Testis (tissue), 5 donors: ENCODE measurements at places on chromosomes 4 and X.

DNA sequence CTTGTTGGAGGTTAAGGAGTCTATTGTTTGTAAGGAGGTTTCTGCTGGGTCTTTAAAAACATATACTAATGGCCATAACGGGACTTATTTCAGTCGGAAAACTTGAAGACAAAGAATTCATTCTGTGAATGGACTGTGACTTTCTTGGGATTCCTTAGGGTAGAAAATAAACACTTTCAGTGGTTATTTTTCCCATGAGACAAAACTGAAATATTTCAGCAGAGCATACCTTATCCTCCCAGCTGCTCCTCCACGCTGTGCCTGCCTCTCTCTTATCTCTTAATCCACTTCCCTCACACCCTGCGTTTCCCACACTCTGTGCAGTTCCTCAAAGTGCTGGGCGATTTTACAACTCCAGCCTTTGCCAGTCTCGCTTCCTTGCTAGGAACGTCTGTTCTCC, 47.1 kb upstream of the SORBS2 start:
- no peaks in the 10 kb centered on the region for H3K27me3 ChIP-seq
- H3K4me1 ChIP-seq = no peaks in the 10 kb centered on the region
- no peak overlapping the region for H3K4me3 ChIP-seq
- no peak for DNase-seq
- H3K27ac ChIP-seq = no peak overlapping the region
- no peaks in the 10 kb centered on the region for H3K36me3 ChIP-seq

DNA sequence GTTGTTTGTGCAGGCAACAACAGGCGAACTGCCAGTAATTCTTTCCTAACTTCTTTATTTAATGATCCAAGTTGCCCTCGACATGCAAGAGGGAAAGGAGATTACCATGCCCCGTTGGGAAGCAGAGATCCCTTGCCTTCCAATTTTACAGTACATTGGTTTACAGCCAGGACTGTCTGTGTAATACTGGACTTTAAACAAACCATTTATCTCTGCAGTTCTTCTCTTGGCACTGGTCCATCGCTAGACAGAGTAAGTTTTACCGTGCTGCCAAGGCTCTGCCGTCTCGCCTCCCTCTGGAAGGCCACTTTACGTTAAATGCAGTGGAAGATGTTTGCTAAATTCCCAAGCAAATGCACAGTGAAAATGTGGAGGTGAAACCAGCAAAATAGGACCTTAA, 660.3 kb upstream of the PRKX start:
- H3K4me1 ChIP-seq = no peaks in the 10 kb centered on the region
- H3K36me3 ChIP-seq = no peaks in the 10 kb centered on the region
- H3K27ac ChIP-seq = no peak overlapping the region
- H3K27me3 ChIP-seq = no peaks in the 10 kb centered on the region
- no peak for DNase-seq

DNA sequence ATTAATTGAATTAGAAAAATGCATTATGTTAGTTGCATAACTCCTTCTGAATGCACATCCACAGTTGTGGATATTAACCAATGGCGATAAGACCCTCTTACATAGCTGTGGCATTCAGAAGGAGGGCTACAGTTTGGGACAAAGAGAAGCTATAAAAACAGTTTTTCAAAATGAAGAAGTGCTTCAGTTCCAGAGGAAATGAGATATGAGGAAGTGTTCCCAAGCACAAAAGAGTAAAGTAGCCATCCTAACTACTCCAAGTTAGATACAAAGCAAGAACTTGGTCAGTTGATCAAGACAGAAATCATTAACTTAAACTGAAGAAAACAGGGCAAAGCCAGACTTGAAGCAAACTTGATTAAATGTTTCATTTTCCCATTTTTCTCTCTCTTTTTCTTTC, 17.2 kb upstream of the ADGRL3 start:
- H3K27ac ChIP-seq = no peak overlapping the region
- H3K27me3 ChIP-seq = no peaks in the 10 kb centered on the region

GRCh38 chrX:1597345-1598020, 6.1 kb downstream of the AKAP17A start:
- DNase-seq = no peak
- no peaks in the 10 kb centered on the region for H3K36me3 ChIP-seq
- H3K4me3 ChIP-seq = no peak overlapping the region
- no peaks in the 10 kb centered on the region for H3K27me3 ChIP-seq

GRCh38 chr4:26542991-26543390, 40.9 kb upstream of the TBC1D19 start:
- no peaks in the 10 kb centered on the region for H3K27me3 ChIP-seq
- no peak overlapping the region for H3K4me3 ChIP-seq
- no peaks in the 10 kb centered on the region for H3K36me3 ChIP-seq
- no peak for DNase-seq
- H3K27ac ChIP-seq = no peak overlapping the region

DNA sequence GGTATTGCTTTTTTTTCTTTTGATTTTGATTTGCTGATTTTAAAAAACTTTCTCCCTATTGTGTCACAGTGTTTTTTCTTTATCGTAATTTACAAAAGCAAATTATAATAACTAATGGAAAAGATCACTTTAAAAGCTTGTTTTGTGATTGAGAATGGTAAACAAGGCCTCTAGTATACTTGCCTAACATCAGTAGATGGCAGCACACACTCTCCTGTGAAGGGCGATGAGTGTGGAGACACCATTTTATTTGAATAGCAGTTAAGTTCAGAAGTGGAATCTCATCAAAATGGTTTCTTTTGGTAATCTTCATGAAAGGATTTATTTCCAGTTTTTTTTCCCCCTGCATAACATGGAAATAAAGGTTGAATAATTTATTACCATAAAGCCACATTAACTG, 72.3 kb downstream of the PAK3 start:
- no peak overlapping the region for H3K27ac ChIP-seq
- H3K4me1 ChIP-seq = no peaks in the 10 kb centered on the region
- no peaks in the 10 kb centered on the region for H3K36me3 ChIP-seq

DNA sequence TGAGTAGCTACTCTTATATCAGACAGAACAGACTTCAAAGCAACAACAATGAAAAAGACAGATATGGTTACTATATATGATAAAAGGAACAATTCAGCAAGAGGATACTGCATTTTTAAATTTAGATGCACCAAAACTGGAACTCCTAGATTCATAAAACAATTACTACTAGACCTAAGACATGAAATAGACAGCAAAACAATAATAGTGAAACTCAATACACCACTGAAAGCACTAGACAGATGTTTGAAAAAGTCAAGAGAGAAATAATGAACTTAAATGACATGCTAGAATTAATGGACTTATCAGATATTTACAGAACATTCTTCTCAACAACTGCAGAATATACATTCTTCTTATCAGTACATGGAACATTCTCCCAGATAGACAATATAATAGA, 99.5 kb upstream of the ITM2A start:
- no peaks in the 10 kb centered on the region for H3K4me1 ChIP-seq
- no peak for DNase-seq
- no peak overlapping the region for H3K27ac ChIP-seq
- H3K4me3 ChIP-seq = no peak overlapping the region

- no peaks in the 10 kb centered on the region for H3K36me3 ChIP-seq
- no peaks in the 10 kb centered on the region for H3K27me3 ChIP-seq
Measured at GRCh38 chrX:52933976-52934703, 24.2 kb downstream of the FAM156A start.

- no peak for DNase-seq
- H3K36me3 ChIP-seq = no peaks in the 10 kb centered on the region
- no peaks in the 10 kb centered on the region for H3K27me3 ChIP-seq
- H3K4me3 ChIP-seq = no peak overlapping the region
- H3K4me1 ChIP-seq = no peaks in the 10 kb centered on the region
Measured at GRCh38 chr4:116343809-116344208, 741.6 kb downstream of the TRAM1L1 start.

DNA sequence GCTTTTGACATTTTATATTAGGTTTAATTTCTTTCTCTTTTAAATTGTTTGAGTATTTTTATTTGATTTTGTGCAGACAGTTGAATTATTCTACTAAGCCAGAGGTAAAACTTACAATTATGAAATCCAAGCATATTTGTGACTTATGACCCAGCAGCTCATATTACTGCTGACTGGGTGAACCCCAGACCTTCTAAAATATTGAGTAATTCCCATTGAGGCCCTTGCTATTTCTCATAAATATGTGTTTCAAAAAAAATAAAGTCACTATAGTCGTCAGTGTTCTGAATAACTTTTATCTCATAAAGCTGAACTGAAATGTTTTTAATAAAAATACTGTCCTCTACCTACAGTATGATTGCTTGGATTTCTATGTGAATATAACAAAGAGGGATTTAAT, 303.1 kb downstream of the IQCM start:
- no peak overlapping the region for H3K4me3 ChIP-seq
- no peaks in the 10 kb centered on the region for H3K4me1 ChIP-seq
- no peaks in the 10 kb centered on the region for H3K36me3 ChIP-seq
- no peak for DNase-seq

GRCh38 chr4:15003401-15003890, 1.2 kb downstream of the CPEB2 start:
- H3K27ac ChIP-seq = peak overlapping the region; percentile 99
- peak overlapping the region; percentile 88 for H3K4me3 ChIP-seq
- no peaks in the 10 kb centered on the region for H3K27me3 ChIP-seq
- peaks cover 12% of the 10 kb centered on the region for H3K4me1 ChIP-seq
- peak; percentile 38 for DNase-seq
- no peaks in the 10 kb centered on the region for H3K36me3 ChIP-seq

- H3K4me3 ChIP-seq = no peak overlapping the region
- no peaks in the 10 kb centered on the region for H3K4me1 ChIP-seq
- no peak overlapping the region for H3K27ac ChIP-seq
- H3K36me3 ChIP-seq = no peaks in the 10 kb centered on the region
- DNase-seq = no peak
- H3K27me3 ChIP-seq = no peaks in the 10 kb centered on the region
Measured at GRCh38 chr4:26424838-26425237, 65.4 kb downstream of the CCKAR start.

- no peaks in the 10 kb centered on the region for H3K27me3 ChIP-seq
- DNase-seq = no peak
- H3K27ac ChIP-seq = no peak overlapping the region
- no peaks in the 10 kb centered on the region for H3K36me3 ChIP-seq
- no peaks in the 10 kb centered on the region for H3K4me1 ChIP-seq
Measured at GRCh38 chr4:8403976-8404375, 36.5 kb downstream of the ACOX3 start.

DNA sequence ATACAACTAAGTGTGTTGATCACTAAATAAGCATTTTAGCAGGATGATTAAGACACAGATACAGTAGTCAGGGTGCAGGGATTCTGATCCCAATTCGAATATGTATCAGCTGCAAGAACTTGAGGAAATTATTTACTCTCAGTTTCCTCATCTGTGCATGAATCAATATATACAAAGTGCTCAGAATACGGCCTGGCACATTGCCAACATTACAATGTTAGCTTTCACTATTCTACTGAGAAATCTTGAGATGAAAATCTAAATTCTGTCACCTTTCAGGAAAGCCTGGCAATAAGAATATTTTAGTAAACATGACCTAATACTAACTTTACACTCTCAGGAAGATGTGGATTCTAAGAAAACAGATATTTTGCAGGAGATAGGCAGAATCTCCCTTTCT, 1001.6 kb upstream of the IGFBP7 start:
- no peaks in the 10 kb centered on the region for H3K27me3 ChIP-seq
- no peak overlapping the region for H3K4me3 ChIP-seq
- DNase-seq = no peak
- no peaks in the 10 kb centered on the region for H3K36me3 ChIP-seq

GRCh38 chr4:70722199-70722791, 531 bp downstream of the RUFY3 start:
- H3K4me1 ChIP-seq = peaks cover 9% of the 10 kb centered on the region
- peak overlapping the region; percentile 59 for H3K4me3 ChIP-seq
- DNase-seq = peak; percentile 58

DNA sequence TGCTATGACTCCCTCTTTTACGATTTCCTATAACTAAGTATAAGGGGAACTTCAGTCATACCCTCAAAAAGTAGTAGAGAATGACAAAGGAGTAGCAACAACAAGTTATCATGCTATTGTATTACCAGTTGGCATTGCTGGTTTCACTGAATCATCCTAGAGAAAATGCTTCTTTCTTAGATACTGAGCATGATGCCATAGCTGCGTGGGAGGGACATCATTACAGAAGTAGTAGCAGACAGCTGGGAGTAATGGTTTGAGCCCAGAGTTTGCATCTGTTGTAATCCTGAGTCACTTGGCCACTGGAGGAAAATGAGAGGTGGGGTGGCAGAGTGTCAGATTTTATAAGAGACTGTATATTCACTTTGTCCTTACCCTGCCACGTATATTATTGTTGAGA, 38.6 kb downstream of the MTMR1 start:
- H3K36me3 ChIP-seq = no peaks in the 10 kb centered on the region
- H3K27ac ChIP-seq = no peak overlapping the region
- no peak overlapping the region for H3K4me3 ChIP-seq
- no peaks in the 10 kb centered on the region for H3K27me3 ChIP-seq
- no peak for DNase-seq

- H3K36me3 ChIP-seq = peaks cover 3% of the 10 kb centered on the region
- no peak overlapping the region for H3K27ac ChIP-seq
- peaks cover 6% of the 10 kb centered on the region for H3K4me1 ChIP-seq
- no peak for DNase-seq
Measured at GRCh38 chr4:8381814-8382581, 58.5 kb downstream of the ACOX3 start.

GRCh38 chr4:120400441-120400840, 333.8 kb upstream of the MAD2L1 start:
- no peak overlapping the region for H3K4me3 ChIP-seq
- no peaks in the 10 kb centered on the region for H3K4me1 ChIP-seq
- DNase-seq = no peak
- H3K27me3 ChIP-seq = no peaks in the 10 kb centered on the region
- no peaks in the 10 kb centered on the region for H3K36me3 ChIP-seq
- H3K27ac ChIP-seq = no peak overlapping the region

DNA sequence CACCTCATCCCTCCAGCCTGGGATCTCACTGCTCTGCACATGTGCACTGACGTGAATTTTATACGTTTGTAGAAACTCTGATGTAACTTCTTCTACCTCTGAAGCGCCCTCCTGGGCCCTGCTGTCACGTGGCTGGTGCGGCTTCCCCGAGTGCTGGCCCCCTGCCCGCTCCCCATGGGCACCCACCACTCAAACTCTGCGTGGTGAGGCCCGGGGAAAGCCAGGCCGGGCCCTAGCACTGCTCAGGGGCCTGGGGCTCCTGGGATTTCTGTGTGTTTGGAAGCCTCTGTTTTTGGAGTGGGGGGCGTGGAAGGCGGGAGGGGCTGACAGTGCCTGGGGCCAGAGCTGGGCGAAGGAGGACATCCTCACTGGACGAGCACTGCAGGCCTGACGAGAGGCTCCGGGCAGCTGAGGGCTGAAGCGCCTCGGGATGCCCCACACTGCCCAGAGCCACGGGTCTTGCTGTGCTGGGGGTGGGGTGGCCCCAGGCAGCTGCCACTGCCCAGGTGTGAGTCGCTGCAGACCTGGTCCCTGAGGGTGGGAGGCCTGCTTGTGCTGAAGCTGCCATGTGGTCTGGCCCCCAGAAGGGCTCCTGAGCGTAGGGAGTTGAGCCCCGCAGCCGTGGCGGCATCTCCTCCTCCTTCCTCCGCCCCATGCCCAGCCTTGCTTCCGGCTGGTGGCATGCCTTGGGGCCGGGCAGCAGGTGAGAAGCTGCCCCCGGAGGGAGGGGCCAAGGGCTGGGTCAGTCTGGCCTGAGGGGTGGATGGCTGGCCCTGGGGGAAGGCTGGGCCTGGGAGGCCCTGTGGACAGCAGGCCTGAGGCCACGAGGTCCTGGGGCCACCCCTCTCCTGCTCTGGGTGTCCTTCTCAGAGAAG, 7.7 kb downstream of the NAT8L start:
- no peaks in the 10 kb centered on the region for H3K36me3 ChIP-seq
- no peak for DNase-seq
- H3K27ac ChIP-seq = no peak overlapping the region
- no peak overlapping the region for H3K4me3 ChIP-seq

- H3K27ac ChIP-seq = no peak overlapping the region
- H3K36me3 ChIP-seq = no peaks in the 10 kb centered on the region
- no peak overlapping the region for H3K4me3 ChIP-seq
- no peak for DNase-seq
- no peaks in the 10 kb centered on the region for H3K4me1 ChIP-seq
Measured at GRCh38 chr4:169115897-169116254, 105.8 kb upstream of the CBR4 start.
